ENCODE measurements at places on chromosomes 1 and 21.

- DNase-seq, result no peak
These were observed 49.5 kb downstream of the DR1 start for GRCh38 chr1:93395195-93395594.

GRCh38 chr1:192489047-192489446 lies 86.5 kb upstream of the RGS1 start:
- no peak for DNase-seq

DNA sequence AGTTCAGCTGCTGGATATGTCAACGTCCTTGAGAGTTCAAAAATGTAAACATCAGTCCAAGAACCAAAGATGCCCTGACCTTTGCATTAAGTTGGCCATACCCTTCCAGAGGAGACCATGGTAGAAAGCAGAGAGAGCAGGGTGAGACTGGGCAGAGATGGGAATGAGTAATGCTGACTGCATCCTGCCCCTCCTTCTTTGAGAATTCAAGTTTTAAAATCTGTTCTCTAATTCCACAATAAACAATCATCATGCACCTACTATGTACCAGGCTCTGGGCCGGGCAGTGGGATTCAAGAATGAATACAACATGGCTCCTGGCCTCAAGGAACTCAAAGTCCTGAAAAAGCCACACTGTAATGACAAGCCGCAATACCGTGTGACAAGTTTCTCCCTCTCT lies 3.9 kb upstream of the HAO2 start:
- no peak for DNase-seq

GRCh38 chr1:234667600-234668576 lies 57.9 kb upstream of the IRF2BP2 start:
- DNase-seq, result no peak

- DNase-seq, result no peak
These were observed 758 bp upstream of the HUNK start for GRCh38 chr21:31872072-31872451.

DNA sequence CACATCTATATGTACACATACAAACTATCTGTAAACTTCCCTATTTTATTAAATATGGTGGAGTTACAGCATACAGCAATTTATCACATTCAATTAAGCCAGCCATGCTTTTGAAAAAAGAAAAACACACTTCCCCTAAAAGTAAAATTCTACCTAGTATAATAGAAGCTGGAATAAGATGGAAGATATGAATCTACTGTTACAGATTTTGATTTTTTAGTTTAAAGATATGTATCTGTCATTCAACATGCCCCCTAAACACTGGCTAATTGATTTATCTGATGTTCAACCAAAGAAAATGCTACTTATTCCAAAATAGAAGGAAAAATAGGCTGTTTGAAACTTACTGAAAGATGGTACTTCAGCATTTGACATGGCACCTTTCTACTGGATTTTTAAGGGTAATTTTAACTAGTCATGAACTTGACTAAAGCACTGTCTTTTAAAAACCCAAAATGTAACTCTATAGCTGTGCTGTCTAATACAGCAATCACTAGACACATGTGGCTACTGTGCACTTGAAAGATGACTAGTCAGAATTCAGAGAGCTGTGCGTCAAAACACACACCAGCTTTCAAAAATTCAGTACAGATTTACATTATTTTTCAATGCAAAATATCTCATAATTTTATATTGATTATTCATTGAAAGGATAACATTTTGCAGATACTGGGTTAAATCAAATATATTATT lies 25.0 kb downstream of the NRIP1 start:
- DNase-seq, result no peak

All from stimulated activated CD4-positive, alpha-beta T cell treated with anti-CD3 and anti-CD28 coated beads, Interleukin-1b, Interleukin-23, amount 100 ng/mL, for 24 hours (primary cell).